Adrenal gland (tissue), 19 donors: ENCODE measurements at places on chromosomes 11 and 22.
A peak's percentile ranks its signal among the peaks of the same experiment; 100 is the strongest.

- no peak for DNase-seq
These were observed 81.7 kb downstream of the BCR start for GRCh38 chr22:23261900-23262450.

GRCh38 chr11:77211040-77211451, 83.0 kb downstream of the MYO7A start:
- no peak for DNase-seq

- DNase-seq, result no peak
These were observed 54.1 kb downstream of the LDLRAD3 start for GRCh38 chr11:35997902-35998520.

GRCh38 chr11:113454455-113454854, 20.7 kb downstream of the DRD2 start:
- no peak for DNase-seq

DNA sequence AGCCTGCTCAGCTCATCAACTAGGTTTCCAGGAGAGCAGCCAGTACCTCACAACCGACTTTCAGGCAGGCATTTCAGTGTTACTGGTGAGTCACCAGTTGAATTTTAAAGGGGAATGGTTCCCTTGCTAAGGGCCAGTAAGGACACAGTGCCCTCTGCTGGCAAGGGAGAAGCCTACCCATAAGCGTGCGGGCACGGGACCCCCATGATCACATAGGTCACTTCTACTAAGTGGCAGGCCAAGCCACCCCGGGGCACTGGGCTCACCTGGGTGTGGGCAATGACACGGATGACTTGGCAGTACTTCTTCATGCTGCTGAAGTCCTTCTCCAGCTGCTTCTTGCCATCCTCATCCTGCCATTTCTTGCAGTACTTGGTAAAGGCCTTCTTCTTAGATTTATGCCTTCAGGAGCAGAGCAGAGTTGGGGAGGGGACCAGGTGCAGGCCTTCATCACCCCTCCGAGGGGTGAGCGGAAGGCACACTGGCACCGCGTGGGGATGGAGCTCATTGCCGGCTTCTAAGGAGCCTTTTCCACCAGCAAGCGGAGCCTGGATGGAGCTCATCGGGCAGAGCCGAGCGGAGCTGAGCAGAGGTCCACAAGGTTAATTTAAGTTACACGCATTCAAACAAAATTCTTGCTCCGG, 2.9 kb downstream of the RPL3 start:
- peak; percentile 93 for DNase-seq
